ENCODE measurements at places on chromosomes 7 and 10.

- no peak for DNase-seq
These were observed 17.0 kb upstream of the CASD1 start for GRCh38 chr7:94492601-94493000.

DNA sequence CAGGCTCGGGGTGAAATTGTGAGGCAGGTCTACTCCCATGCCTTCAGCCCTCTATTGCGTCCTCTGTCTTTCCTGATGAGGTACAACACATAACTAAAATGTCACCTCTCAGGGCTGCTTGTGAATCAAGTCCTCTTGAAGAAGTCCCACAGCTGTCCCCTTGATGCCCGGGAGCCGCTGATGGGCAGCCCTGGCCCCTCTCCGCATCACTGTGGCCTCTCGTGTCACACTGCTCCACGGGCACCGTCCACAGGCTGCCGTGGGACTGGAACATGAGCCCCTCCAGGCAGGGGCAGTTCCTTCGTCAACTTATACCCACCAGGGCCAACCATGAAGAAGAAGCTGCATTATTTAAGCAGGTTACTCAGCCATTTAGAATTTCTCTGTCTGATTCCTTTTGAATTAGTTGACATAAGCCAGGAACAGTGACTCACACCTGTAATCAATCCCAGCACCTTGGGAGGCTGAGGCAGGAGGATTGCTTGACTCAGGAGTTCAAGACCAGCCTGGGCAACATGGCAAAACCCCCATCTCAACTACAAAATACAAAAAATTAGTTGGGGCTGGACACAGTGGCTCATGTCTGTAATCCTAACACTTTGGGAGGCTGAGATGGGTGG is 58.5 kb upstream of the UBE3C start:
- DNase-seq, result no peak

GRCh38 chr10:119919826-119920225 is 27.3 kb downstream of the SEC23IP start:
- no peak for DNase-seq

DNA sequence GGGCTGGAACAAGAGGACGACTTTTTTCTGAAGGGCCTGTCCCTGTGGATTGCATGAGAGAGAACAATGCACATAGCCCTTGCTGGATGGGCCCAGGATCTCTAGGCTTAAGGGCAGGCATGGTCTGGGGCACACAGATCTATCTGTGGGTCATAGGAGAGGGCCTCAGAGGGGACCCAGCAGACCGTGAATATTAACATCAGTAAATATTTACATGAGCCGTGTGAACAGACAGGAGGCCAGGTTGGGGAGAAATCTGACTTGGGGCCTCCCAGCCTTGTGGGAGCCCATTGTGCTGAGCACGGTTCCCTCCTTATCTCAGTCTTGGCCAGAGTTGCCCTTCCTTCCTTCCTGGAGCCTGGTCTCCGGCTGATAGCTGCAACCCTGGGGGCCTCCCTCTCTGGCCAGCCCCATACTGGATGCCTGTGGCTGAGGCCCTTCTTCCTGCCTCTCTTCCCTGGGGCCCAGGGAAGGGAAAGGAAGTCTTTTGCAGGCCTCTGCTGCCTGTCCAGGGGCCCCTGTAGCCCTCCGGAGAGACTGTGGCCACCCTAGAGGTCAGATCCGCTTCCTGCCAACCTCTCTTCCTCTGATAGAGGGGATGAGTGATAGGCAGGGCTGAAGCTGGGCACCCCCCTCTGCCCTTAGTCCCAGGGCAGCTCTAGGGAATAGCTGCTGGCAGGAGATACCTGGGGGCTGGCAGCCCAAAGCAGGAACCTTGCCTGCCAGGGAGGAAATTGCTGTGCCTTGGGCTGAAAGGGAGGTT is 44.5 kb upstream of the TRIM8 start:
- no peak for DNase-seq

GRCh38 chr7:3159445-3159844 is 115.8 kb upstream of the CARD11 start:
- no peak for DNase-seq

DNA sequence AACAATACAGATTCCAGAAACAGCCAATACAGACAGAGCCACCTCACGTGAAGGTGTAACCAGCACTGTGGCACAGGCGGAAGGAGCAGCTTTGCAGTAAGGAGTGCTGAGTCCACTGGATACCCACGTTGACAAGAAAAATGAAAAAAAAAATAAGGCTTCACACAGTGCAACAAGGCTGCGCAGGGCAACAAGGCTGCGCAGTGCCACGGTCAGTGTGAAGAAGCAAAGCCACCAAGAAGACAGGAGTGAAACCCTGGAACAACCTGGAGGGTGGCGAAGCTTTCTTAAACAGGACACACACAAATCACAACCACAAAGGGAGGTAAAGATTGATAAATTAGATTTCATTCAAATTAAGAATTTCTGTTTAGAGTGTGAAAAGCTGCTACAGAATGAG is 204.0 kb downstream of the MAD1L1 start:
- no peak for DNase-seq

DNA sequence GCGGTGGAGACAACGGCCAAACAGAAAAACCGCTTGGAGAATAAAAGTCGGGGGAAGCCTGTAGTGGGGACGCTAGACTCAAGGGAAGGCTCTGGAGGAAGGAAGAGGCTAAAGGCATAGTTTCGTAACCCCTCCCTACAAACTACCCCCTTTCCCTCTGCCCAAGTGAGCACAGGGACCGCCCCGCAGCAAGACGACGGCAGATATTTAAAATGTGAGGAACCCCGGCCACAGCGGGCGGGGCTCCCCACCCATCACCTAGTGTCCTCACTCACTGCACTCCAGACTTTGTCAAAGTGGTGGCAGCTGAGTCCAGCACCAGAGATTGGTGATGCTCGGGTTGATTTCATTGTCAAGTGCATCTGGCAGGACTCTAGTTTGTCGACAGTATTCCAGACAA is 69.1 kb downstream of the PRKAG2 start:
- DNase-seq, result no peak

DNA sequence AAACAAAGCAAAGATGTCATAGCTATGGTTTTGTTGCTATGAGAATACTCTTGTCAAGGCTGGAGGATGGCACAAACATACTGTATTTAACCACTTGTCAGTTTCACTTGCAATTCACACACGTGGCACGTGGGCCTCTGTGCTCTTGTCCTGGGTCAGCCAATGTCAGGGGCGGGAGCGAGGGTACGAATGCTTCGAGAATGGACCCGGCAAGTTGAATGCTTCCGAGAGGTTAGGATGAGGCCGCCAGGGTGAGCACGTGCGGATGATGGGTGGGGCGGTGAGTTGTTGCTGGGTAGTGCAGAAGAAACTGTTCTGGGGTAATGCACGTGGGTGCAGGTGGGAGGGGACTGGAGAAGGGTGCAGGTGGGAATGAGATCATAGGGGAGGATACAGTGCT is 10.4 kb upstream of the OCM2 start:
- no peak for DNase-seq

- DNase-seq, result no peak
These were observed 21.6 kb upstream of the UNCX start for GRCh38 chr7:1210979-1211608.

- DNase-seq, result no peak
These were observed 129.3 kb upstream of the BET1 start for GRCh38 chr7:94133460-94133859.

GRCh38 chr7:29355388-29355787 is 160.8 kb downstream of the CHN2 start:
- DNase-seq, result no peak

DNA sequence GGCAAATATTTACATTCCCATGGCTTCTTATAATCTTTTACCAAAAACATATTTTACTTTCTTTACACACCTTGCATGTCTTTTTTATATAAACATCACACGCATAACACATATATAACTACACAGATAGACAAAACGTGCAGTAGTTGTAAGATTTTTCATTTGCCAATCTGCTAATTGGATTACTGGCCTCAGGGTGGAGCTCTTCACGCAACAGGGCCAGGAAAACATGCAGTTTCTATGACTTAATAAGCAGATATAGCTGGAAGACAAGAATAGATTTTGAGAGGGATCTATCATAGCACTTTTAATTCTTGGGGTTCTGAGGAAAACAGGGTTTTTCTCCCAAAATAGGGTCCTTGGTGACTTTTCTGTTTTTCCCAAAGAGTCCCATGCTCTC is 12.7 kb downstream of the ACADSB start:
- DNase-seq, result no peak

GRCh38 chr7:112346381-112347060 is 103.7 kb upstream of the IFRD1 start:
- DNase-seq, result no peak

- no peak for DNase-seq
These were observed 271.7 kb downstream of the TRIL start for GRCh38 chr7:28686418-28686800.

- no peak for DNase-seq
These were observed 437.5 kb upstream of the MBL2 start for GRCh38 chr10:53209944-53210611.

DNA sequence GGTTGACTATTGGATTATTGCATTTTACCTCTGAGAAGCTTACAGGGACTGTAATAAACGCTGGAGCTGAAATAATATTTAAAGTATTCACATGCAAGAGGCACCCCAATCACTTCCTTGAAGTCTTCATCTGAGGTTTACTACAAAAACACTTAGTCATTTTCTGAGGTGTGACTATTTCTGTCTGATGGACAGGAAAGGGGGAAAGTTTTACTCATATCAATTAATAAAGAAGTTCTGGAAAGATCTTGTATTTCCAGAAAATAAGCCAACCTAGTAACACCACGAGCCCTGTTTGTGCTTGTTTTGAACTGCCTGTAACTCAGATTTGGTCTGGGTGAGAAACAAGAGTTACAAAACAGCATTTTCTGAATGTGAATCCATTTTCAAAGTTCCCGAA is 63.9 kb upstream of the PRKCQ start:
- no peak for DNase-seq

DNA sequence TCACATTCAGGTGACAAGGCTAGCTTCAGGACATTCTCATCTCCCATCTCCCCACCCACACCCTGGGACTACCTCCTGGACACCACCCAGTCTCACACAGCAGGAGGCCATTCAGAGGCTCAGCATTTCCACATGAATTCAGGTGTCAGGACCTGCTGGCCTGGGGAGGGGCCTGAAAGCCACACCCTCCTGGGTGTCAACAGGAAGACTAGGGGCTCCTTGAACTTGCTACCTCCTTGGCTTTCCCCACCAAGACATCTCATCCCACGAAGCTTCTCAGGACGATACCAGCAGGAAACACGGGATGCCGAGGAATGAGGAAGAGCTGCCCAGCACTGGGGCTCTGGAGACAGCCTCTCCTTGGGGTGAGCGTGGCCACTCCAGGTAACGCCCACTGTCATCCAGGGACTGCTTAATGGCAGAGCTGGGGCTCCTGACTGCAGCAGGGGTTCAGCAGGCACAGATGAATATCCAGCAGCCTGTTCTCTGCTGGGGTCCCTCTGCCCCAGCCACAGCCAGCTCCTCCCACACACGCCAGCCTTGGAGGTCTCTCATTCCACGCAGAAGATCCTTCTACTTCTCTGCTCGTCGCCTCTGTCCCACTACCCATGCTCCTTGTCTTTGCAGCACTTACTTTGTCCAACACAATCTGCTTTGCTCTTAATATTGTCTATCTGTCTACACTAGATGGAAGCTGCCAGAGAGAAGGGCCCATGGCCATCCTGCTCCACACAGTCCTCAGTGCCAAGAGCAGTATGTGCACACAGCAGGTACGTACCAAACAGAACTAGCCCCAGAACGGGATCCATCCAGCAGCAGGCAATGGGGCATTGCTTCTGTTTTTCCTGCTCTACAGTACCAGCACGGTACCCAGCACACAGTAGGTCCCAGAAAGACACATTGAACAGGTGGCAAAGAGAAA is 88.7 kb downstream of the FAM53B start:
- DNase-seq, result no peak

- DNase-seq, result no peak
These were observed 37.6 kb downstream of the MYL10 start for GRCh38 chr7:101591504-101591903.

DNA sequence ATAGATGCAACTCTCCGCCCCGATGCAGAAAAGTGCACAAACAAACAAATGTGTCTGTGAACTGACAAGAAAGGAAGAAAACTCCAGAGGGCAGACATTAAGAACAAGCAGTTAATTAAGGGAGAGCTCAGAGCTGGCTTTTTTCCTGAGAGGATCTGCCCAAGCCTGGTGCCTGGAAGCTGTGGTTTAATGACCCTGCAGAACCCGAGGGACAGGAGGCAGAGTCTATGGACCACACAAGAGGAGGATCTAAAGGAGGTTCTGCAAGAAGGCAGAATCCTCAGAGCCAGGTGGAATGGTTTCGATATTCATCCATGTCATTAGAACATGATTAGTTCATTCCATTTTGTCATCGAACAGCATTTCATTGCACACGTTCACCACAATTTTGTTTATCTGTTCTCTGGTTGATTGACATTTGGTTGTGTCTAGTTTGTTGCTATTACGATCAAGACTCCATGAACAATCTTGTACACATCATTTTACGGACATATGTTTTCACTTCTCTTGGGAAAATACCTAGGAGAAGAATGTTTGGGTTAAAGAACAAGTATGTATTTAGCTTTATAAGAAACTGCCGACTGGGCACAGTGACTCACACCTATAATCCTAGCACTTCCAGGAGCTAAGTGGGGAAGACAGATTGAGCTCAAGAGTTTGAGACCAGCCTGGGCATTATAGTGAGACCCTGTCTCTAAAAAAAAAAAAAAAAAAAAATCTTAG is 560.2 kb downstream of the CALN1 start:
- no peak for DNase-seq

DNA sequence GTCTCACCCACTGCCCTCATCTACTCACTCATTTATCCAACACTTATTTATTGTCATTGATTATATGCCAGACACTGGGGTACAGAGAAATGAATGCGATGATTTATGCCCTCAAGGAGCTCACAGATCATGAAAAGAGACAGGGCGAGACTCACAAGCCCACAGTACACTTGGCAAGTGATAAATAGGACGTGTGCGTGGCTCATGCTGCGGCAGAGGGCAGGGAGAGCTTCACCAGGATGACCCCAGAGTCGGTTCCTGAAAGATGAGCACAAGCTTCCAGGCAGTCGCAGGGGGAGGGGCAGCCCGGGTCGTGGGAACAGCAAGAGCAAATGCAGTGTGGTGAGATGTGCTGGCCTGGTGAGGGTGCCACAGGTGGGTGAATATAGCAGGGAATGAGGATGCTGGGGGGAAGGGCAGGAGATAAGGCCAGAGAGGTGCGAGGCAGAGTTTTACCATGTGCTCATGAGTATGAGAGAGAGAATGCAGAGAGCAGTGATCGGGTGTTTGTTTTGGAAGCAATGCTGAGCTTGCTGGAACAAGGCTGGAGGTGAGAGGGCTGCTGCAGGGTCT is 70.9 kb downstream of the ATXN7L1 start:
- DNase-seq, result no peak

- DNase-seq, result peak; percentile 36
These were observed 7.3 kb downstream of the LRRN3 start for GRCh38 chr7:111098011-111098925.

DNA sequence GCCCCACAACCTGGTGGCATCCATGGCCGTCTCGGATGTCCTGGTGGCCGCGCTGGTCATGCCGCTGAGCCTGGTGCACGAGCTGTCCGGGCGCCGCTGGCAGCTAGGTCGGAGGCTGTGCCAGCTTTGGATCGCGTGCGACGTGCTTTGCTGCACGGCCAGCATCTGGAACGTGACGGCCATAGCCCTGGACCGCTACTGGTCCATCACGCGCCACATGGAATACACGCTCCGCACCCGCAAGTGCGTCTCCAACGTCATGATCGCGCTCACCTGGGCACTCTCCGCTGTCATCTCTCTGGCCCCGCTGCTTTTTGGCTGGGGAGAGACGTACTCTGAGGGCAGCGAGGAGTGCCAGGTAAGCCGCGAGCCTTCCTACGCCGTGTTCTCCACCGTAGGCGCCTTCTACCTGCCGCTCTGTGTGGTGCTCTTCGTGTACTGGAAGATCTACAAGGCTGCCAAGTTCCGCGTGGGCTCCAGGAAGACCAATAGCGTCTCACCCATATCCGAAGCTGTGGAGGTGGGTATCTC is 1.1 kb downstream of the HTR5A start:
- no peak for DNase-seq
